GOT3 (cell line): ENCODE measurements at places on chromosomes 12 and 14.

DNA sequence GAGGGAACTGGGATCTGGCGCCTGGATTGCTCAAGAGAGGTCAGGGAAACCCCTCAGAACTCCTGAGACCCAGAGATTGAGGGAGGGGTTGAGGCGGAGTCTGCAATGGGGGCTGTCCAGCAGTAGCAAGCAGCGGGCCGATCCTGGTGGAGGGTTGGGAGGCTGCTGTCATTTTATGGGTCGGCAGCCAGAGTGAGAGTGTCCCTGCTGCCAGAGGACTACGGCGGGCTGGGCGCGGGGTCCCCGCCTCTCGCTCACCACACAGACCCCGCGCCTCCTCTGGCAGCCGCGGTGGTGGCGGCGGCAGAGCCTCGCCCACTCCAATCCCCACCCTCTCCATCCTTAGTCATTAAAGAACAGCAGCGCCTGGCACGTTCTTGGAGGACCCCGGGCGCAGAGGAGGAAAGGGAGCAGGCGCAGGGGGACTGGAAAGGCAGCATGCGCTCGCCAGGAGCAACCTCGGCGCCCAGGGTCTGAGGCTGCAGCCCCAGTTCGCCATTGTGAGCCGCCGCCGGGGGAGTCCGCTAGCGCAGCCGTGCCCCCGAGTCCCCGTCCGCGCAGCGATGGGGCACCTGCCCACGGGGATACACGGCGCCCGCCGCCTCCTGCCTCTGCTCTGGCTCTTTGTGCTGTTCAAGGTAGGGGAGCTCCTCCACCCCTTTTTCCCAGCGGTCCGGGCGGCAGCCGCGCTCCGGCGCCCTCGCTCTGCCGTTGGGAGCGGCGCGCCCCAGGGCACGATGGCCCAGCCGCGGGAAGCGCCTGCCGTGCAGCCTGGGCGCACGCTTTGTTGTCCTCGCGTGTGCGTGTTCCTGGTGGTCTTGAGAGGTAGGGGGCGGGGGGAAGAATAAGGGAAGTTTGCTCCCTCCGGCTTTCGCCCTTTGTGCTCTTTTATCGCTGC is at the start of gene PTPRO:
PTPRO (plus strand) TSS at position 345 of the 898 bp plus-strand sequence.
- no peak for DNase-seq

- DNase-seq = no peak
Observed at GRCh38 chr14:93879362-93879983, 47.7 kb upstream of the FAM181A start.

GRCh38 chr14:71773898-71774481 is 158.2 kb upstream of the RGS6 start:
- no peak for DNase-seq

GRCh38 chr14:80275208-80275850 is 64.0 kb upstream of the DIO2 start:
- no peak for DNase-seq

DNA sequence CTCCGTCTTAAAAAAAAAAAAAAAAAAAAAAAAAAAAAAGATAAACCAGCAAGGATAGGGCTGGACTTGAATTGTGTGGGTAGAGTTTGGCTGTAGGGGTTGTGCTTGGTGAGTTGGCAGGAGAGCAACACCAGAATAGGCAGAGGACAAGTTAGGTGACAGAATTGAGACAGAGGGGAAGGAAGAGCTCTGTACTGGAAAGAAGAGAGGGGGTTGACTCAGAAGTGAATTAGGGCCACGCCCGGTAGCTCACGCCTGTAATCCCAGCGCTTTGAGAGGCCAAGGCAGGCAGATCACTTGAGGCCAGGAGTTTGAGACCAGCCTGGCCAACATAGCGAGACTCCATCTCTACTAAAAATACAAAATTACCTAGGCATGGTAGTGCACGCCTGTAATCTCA is 6.1 kb upstream of the TMEM30B start:
- no peak for DNase-seq

DNA sequence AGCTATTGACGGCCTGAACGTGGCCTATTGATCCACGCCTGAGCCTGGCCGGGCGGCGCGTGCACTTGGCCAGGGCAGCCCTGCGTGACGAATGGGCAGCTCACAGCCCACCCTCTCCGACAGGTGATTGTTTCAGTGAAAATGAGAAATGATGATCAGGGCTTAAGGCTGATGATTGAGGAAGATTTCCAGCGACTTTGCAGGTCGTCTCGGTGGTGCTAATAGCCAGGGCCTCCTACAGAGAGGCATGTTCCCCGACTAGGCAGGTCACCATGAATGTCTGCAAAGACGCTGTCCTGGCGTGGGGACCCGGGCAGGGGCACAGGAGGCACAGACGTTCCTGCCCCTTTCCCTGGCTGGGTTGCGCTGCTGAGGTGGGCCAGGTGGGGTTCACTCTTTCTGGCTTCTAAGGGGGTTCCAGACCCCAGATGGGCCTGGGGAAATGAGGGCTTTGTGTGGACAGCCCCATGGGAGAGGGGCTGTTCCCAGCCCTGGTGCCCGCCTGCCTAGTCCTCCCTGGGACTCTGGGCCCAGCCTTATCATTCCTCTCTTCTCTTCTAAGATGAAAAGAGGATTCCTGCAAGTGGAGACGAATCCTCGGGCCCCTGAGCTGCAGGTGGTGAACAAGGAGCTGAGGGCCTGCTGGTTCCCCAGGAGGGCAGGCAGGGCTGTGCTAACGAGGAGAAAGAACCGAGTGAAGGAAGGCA is 157.4 kb downstream of the KIF26A start:
- DNase-seq = no peak

GRCh38 chr12:19893514-19893913 is 454.2 kb downstream of the AEBP2 start:
- no peak for DNase-seq

DNA sequence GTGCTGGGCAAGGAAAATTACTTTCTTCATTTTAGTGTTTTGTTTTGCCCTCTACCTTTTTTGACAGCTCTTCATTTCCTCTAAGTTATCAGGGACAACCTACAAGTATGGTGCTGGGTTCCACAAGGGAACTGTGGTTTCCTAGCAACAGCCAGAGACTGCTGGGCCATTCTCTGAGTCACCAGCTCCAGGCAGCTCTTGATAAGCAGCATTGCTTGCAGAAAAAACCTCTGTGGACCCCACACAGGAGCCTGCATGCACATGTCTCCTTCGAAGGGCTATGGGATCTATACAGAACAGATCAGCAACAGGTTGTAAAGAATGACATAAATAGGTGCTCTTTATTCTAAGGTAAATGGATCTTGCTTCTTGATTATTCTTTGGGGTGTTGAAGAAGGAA is 81.0 kb upstream of the CCDC196 start:
- no peak for DNase-seq

- no peak for DNase-seq
Observed at GRCh38 chr14:76138119-76138757, 13.5 kb upstream of the GPATCH2L start.

DNA sequence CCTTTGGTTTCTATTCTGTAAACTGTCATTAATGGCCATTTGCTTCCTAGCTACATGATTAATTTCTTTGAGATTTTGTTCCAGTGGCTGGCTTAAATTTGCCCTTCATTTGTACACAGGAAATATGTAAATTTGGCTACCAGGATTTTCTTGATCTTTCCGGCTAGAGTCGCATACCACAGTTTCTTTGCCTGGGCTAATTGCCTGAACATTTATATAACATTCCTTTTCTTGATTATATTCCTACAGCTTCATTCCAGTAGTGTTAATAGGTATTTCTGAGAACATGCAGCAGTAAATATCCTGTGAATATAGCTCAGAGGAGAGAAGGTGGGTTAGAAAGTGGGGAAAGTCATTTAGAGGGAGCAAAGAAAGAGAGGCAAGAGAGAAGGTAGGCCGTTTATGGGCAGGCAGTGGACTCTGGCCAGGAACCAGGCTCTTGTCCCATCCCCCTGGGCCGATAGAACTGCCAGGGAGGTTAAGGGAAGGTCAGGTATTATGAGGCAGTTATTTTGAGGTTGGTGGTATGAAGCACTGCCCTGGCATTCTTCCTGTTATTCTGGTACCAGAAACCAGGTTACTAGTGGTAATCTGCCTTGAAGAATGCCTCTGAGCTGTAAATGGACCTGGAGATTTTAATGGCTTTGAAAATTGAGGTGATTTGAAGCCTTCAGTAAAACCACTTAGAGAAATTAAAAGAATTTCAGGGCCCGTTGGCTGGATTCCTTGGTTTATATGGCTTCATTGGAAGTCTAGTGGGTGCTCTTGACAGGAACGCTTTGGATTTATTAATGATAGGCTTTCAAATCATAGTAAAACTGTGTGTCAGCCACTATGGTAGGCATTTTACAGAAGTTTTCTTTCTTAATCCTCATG is 4.4 kb downstream of the RNF10 start:
- DNase-seq = no peak

- no peak for DNase-seq
Observed at GRCh38 chr12:97714107-97714563, 251.5 kb downstream of the RMST start.

GRCh38 chr14:103745424-103745823 is 29.8 kb downstream of the ZFYVE21 start:
- no peak for DNase-seq

DNA sequence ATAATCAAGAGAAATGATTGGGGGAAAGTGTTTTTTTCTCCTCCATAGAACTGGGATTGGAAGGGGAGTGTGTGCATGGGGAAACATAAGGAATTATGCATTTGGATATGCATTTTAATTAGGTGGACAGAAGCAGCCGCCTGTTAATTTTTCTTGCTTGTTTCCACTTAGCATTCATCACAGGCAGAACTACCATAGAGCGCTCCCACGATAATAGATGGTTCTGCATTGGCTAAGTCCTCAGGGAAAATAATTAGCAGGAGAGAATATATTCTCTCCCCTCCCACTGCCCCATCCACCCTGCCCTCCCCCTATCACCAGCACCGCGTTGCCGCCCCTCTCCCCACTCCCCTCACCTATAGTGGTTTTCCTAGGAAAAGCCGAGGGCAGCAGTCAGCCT is 11.4 kb downstream of the DPF3 start:
- DNase-seq = no peak

- no peak for DNase-seq
Observed at GRCh38 chr14:76423534-76423933, 47.6 kb downstream of the ESRRB start.

- no peak for DNase-seq
Observed at GRCh38 chr14:70190156-70190555, 1.4 kb upstream of the SLC8A3 start.

DNA sequence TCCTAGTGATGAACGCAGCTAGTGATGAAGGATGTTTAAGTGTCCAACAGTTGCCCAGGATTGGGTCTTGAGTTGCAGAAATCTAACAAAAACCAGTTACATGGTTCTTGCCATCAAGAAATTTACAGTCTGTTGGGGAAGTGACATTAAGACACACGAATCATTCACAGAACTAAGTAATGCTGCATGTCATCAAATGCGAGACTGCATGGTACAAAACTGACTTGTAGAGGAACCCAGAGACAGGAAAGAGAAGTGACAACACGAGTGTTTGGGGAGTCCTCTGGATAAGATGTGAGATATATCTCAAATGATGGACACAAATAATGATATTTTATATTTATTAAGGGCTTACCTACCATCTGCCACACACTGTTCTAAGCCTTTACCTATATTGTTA is 6.1 kb upstream of the SYNE3 start:
- no peak for DNase-seq

GRCh38 chr12:25730489-25731349 is 177.6 kb upstream of the LMNTD1 start:
- no peak for DNase-seq

GRCh38 chr12:114371733-114372132 is 34.2 kb downstream of the TBX5 start:
- DNase-seq = no peak

- DNase-seq = no peak
Observed at GRCh38 chr12:132806857-132807256, 21.8 kb downstream of the GOLGA3 start.

- no peak for DNase-seq
Observed at GRCh38 chr14:24196071-24197055, 1.1 kb upstream of the TM9SF1 start.

- no peak for DNase-seq
Observed at GRCh38 chr14:60508707-60509437, at the start of gene SIX6. Gene SIX6 (plus strand): TSS chr14:60509146. CDS start chr14:60509399, 253 bp downstream.

GRCh38 chr12:19138551-19138950 is 9.0 kb downstream of the PLEKHA5 start:
- no peak for DNase-seq

GRCh38 chr14:27927519-27927918 is 839.1 kb upstream of the FOXG1 start:
- no peak for DNase-seq

DNA sequence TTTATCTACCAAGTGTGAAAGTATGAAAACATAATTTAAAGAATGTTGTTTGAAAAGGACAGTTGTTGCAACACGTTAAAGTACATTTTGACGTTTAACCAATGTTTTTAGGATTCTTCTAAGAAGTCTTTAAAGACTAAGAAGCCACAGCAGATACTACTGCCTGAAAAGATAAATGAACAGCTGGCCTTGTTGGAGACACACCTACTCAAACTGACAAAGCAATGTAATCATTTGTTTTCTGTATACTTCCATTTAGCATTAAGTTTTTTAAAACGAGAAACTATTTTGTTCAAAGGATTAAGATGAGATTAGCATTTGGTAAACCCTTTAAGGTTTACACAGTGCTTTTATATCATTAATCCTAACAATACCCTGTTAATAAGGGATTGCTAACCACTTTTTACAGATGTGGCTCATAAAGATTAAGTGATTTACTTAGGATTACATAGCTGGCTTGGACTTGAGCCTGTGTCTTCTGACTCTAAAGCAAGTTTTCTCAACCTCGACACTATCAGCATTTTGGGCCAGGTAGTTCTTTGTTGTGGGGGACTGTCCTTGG is 134.4 kb downstream of the CFAP54 start:
- DNase-seq = no peak

DNA sequence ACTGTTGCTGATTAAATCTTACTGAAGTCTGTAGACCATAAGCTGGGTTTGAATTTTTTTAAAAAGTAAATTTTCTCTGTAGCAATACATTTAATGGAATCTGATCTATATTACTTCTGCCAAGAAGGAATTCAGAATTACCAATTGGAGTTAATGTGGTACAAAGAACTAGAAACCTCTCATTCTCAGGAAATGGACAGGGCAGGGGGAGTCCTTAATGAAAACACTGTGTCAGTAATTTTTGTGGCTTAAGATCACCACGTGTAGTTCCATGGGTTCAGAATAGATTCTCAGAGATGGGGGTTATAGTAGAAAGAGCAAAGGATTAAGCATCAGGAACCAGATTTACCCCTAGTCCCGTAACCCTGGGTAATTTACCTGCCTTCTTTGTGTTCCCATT is 30.3 kb downstream of the FBXL14 start:
- DNase-seq = no peak
